ENCODE measurements at places on chromosomes 12 and 14.

GRCh38 chr12:42893803-42894202 is 304.3 kb upstream of the PRICKLE1 start:
- DNase-seq: no peak

DNA sequence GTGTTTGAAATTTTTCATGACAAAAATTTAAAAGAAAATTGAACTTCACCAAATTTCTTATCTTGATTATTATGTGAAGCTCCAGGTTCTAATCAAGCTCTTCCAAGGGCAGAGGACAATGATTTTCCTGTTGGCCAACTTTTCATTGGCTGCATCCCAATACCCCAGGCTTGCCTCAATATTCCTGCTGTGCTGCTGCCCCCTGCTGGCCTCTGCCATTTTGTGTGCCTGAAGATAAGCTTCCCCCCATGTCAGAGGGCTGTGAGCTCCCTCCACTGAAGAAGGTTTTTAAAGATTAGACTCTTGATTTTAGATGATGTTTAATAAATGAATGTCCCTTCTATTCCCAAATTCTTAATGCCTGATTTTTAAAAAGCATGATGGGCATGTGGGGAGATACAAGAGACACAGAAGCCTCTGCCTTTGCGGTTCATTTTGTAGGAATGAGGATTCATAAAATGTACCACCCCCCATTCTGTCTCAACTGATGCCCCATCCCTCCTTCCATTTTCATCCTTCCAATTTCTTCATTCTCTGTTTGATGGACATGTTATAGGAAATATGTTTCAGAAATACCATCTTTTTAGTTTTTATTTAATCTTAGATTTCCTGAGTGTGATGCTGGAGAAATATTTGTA is 76.7 kb upstream of the RGS6 start:
- peak; percentile 47 for DNase-seq

DNA sequence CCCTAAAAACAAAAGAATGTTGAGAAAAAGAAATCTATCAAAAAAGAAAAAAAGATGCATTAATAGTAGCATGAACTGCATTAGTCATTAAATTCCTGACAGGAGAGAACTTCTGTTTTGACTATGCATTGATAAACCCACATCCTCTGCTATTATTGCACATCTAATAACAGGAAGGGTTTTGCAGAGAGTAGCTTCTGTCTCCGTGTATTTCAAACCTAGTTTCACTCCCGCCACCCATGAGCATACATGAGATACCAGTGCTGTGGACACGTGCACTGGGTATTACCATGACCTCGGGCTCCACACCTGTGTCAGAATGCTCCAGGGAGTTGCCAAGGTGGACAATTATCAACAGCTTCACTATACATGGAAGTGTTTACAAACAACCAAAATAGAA is 449.1 kb upstream of the SOX5 start:
- no peak for DNase-seq

DNA sequence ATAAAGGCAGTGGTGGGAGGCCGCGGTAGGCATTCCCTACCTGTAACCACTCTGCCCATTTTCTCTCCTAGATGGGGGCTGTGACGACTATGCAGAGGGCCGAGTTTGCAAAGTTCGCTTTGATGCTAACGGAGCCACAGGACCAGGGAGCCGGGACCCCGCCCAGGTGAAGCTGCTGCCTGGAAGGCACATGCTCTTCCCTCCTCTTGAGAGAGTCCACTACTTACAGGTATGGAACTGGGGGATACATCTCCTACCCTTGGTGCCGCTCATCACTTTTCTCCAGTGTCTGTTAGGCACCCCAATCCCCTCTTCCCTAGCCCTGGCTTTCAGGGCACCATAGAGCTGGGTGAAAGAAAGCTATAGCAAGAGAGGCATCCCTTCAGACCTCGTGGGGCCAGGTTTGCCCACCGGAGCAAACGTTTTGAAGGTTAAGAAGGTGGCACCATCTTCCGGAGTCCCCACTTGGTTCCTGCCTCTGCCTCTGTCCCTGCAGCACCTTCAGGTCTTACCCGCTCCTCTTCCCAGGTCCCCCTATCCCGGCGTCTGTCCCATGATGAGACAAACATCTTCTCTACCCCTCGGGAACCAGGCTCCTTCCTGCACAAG is 2.0 kb upstream of the P3H3 start:
- DNase-seq: no peak

- DNase-seq: no peak
Measured at GRCh38 chr12:22505826-22506225, 38.5 kb downstream of the C2CD5 start.

- peak; percentile 47 for DNase-seq
Measured at GRCh38 chr12:120640861-120641833, 721 bp downstream of the CABP1 start.

DNA sequence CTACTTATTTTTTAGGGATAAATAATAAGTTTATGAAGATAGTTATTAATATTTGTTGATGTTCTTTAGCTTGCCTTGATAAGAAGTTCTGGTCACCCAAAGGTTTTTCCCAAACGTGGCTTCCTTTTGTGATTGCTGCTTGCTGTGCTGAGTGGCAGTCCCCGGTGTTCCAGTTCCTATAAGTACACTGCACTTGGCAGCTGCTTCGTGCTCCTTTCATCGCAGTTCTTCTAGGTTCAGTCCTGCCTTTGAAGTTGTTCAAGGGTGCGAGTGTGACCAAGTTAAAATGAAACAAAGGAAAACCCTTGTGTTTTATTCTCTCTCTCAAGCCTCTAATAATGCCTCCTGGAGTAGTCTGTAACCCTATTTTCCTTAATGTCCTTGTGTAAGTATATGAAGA is 128.5 kb upstream of the ATF1 start:
- DNase-seq: no peak

DNA sequence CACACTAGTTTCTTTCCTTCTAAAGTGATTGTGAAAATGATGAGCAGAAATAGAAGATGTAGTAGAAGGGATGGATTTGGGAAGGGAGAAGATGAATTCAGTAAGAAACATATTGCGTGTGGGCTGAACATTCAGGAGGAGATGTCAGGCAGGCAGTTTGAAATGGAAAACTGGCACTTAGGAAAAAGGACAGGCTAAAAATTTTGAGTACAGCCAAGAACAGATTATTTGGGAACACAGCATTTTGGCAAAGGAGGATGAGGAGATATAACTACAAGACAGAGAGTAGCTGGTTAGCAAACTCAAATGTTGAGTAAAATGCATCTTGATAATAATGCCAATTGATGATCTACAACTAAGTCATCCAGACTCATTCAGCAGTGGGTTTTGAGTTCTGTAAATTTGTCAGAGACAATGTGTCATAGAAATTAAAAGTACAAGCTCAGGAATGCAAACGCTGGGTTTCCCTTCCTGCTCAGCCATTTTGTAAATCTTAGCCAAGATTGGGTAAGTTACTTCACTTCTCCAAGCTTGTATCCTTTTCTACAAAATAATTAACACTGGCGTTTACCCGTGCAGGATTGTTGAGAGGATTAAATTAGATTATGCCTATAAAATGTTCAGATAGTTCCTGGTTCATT is 255.0 kb downstream of the NAV3 start:
- no peak for DNase-seq

DNA sequence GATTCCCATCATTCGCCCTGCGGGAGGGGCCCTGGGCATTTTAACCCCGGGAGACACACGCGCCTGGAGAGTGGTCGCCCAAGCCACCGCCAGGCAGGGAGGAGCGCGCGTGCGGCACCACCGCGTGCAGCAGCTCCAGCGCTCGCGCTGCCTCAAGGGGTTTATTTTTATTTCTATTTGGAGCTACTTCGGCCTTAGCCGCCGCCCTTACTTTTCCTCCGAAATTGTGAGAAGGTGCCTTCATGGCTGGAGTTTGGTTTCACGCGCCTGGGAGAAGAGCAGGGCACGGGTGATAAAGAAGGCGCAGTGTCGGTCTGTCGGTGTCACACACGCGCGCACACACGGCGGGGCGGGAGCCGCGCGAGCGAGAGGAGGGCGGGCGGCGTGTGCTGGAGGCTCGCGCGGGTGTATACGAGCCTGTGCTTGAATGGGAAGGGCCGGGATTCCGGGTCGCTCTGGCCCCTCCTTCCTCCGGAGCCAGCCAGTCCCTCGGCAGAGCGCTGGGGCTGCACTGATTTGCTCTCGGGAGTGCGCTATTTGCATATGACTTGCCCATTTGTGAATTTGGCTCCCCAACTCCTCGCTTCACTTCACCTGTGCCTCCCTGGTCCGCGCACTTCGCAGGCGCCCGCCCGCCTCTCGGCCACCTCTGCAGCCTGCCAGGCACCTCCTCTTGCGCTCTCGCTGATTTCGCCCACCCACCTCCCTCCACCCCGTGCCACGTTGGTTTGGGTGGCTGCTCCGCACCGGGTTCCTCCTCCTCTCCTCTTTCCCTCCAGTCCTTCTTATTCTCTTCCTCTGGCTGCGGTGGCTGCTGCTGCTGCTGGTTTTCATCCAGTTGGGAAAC is 932.3 kb downstream of the DIO2 start:
- DNase-seq: no peak

- no peak for DNase-seq
Measured at GRCh38 chr12:62841846-62842245, 93.1 kb downstream of the PPM1H start.

- no peak for DNase-seq
Measured at GRCh38 chr12:15688838-15689625, 100.2 kb downstream of the EPS8 start.

- DNase-seq: no peak
Measured at GRCh38 chr14:62322216-62322615, 560.0 kb downstream of the SNAPC1 start.

- no peak for DNase-seq
Measured at GRCh38 chr12:2804393-2805142, 7.9 kb upstream of the ITFG2 start.

DNA sequence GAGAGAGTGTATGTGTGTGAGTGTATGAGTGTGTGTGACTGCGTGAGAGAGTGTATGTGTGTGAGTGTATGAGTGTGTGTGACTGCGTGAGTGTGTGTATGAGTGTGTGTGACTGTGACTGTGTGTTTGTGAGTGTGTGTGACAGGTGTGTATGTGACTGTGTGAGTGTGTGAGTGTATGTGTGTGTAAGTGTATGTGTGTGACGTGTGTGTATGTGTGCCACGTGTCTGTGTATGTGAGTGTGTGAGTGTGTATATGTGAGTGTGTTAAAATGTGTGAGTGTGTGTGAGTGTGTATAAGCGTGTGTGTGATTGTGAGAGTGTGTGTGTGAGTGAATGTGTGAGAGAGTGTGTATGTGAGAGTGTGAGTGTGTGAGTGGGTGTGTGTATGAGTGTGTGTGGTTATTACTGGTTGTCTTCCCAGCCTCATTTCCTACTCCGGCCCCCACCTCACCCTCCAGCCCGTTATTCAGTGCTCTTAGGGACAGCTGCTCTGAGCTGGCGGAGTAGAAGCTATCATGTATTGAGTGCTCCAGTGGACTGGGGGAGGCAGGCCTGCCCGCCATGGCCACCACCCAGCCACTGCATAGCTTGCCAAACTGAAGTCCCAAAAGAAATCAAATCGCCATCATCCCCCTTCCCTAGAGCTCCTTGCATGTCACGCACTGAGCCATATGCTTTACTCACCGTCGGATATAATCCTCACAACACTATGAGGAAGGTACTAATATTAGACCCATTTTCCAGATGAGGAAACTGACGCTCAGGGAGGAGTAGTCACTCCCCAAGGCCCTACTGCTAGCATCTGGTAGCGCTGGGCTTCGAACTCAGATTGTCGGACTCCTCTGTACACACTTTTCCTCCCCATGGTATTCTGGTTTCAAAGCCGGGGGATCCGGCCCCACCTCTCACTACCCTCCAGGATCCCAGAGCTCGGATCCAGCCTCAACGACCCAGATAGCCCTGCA is 10.3 kb upstream of the MYL2 start:
- DNase-seq: no peak

DNA sequence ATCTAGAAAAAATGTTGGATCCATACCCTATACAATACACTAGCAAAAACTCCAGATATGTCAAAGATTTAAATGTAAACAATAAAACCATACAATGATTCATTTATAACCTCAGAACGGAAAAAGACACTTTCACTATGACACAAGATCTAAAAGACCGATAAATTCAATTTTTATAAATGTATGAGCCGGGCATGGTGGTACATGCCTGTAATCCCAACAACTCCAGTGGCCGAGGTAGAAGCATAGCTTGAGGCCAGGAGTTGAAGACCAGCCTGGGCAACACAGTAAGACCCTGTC is 2.5 kb upstream of the SOS2 start:
- no peak for DNase-seq

- DNase-seq: no peak
Measured at GRCh38 chr12:91852634-91853033, 293.0 kb downstream of the BTG1 start.

DNA sequence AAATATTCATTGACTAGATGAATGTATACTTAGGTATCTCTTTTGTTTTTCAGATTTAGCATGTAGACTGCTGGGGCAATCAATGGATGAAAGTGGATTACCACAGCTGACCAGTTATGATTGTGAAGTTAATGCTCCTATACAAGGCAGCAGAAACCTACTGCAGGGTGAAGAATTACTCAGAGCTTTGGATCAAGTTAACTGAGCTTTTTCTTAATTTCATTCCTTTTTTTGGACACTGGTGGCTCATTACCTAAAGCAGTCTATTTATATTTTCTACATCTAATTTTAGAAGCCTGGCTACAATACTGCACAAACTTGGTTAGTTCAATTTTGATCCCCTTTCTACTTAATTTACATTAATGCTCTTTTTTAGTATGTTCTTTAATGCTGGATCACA is 15.3 kb upstream of the SNAPC1 start:
- no peak for DNase-seq

DNA sequence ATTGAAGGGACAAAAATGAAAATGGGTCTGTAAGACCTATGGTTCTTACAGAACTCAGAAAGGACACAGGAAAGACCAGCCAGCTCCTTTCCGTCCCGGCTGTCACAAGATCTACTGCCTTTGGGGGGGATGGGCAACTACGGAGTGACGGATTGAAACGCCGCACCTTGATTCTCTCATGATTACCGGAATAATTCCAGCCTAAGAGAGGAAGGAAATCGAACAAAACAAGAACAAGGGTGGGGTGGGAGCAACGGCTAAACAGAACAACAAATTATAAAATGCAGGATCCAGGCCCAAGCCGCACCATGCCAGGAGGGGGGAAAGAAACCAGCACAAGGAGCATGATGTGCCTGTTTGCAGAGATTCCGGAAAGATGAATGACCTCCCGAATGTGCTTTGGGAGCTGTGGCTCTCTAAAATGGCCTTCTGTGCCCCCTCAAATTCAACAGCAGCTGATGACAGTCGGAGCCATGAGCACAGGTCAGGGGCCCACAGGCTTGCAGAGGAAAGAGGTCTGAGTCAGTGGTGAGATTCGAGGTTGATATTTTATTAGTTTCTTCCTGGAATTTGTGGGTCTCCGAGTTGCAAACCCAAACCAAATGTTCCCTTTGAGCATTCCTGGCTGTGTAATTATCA is 72.1 kb downstream of the SPRING1 start:
- DNase-seq: no peak

GRCh38 chr12:42372154-42372791 is 46.3 kb downstream of the PPHLN1 start:
- peak; percentile 35 for DNase-seq
